ENCODE measurements at places on chromosomes 6 and 20. TPM values are rescaled to one million over a fixed set of nuclear protein-coding genes. Genes with fewer than 3 reads are reported as not detected.

- no peaks in the 10 kb centered on the region for H3K36me3 ChIP-seq
- DNase-seq = no peak
- no peak overlapping the region for H3K27ac ChIP-seq
- peaks cover under 1% of the 10 kb centered on the region for H3K4me1 ChIP-seq
Observed at GRCh38 chr6:9020001-9020400, 584.7 kb upstream of the SLC35B3 start.

GRCh38 chr6:15493437-15494168 lies 169.2 kb downstream of the DTNBP1 start:
- peaks cover 8% of the 10 kb centered on the region for H3K36me3 ChIP-seq
- no peak overlapping the region for H3K4me3 ChIP-seq
- peaks cover 27% of the 10 kb centered on the region for H3K4me1 ChIP-seq

- H3K27ac ChIP-seq = no peak overlapping the region
- H3K36me3 ChIP-seq = no peaks in the 10 kb centered on the region
- H3K4me1 ChIP-seq = peaks cover 21% of the 10 kb centered on the region
Observed at GRCh38 chr6:41283600-41283999, 2.9 kb downstream of the TREM1 start.

GRCh38 chr6:706146-706545 lies 13.2 kb upstream of the EXOC2 start:
- H3K4me1 ChIP-seq = peaks cover 6% of the 10 kb centered on the region
- H3K36me3 ChIP-seq = no peaks in the 10 kb centered on the region
- H3K27me3 ChIP-seq = peaks cover 6% of the 10 kb centered on the region
- no peak overlapping the region for H3K4me3 ChIP-seq
- DNase-seq = no peak

DNA sequence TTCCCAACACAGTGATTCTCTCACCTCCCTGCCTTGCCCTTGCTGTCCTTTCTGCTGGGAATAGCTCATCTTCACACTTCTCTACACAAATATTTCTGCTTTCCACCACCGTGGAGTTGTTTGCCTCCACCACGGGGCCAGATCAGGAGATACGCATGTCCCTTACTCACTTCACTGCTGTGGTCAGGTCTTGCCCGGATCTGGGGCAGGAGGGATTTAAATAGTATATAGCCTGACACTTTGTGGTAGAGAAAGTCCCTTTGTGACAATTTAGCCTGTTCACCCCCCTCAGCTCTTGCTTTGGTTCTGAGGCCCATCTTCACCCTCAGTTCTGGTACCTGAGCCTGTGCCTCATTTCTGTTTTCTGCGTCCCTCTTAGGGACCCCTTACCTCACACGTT lies 92.6 kb upstream of the PREP start:
- no peak overlapping the region for H3K27ac ChIP-seq
- no peaks in the 10 kb centered on the region for H3K36me3 ChIP-seq
- H3K4me1 ChIP-seq = no peaks in the 10 kb centered on the region
- DNase-seq = no peak
- H3K27me3 ChIP-seq = no peaks in the 10 kb centered on the region

DNA sequence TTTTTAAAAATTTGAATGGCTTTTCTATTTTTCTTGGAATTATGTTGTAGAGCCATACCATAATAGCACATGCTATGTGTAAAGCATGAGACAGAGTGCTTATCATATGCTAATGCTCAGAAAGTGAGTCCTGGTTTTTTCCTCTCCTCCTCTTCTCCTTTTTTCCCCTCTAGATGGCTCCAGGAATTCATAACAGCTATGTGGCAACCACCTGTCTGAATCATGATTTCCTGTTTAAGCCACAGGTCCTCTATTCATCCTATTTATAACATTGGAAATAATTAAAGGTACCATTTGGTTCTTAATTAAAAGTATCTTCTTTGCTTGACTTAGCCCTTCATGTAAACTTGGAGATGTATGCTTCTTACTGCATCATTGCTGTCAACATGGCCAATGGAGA lies 260.0 kb upstream of the MAP3K7 start:
- peaks cover 2% of the 10 kb centered on the region for H3K27me3 ChIP-seq
- no peak overlapping the region for H3K27ac ChIP-seq
- no peaks in the 10 kb centered on the region for H3K4me1 ChIP-seq
- H3K4me3 ChIP-seq = no peak overlapping the region

DNA sequence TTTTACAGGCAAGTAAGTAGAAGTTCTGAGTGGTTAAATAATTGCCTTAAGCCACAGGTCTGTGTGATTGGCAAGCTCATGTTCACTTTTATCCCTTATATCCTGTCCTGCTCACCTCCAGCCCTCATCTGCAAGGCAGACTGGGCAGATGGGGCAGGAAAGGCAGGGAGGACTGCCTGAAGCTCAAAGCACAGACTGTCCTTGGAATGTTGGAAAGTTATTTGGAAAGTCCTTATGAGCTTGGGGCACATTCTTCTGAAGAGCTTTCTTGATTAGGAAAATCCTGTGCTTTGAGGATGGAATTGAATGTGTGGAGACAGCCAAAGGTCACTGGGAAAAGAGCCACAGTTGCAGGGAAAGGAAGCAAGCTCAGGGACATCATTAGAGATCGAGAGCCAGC lies 48.9 kb upstream of the STK35 start:
- H3K4me3 ChIP-seq = no peak overlapping the region
- H3K36me3 ChIP-seq = peaks cover 3% of the 10 kb centered on the region
- DNase-seq = no peak
- H3K4me1 ChIP-seq = no peaks in the 10 kb centered on the region

- no peaks in the 10 kb centered on the region for H3K27me3 ChIP-seq
- peak; percentile 74 for DNase-seq
- H3K36me3 ChIP-seq = no peaks in the 10 kb centered on the region
- peaks cover 21% of the 10 kb centered on the region for H3K4me1 ChIP-seq
- H3K4me3 ChIP-seq = peak within 1 kb of the TSS; percentile 83
Observed at GRCh38 chr6:46170357-46171289, at the start of gene ENPP5. Gene ENPP5 (minus strand): TSS chr6:46170980. CDS start chr6:46168262, 2,718 bp downstream.

GRCh38 chr6:6784514-6785162 lies 196.1 kb downstream of the LY86 start:
- H3K4me3 ChIP-seq = no peak overlapping the region
- H3K36me3 ChIP-seq = no peaks in the 10 kb centered on the region
- H3K4me1 ChIP-seq = no peaks in the 10 kb centered on the region

GRCh38 chr6:8441452-8441851 lies 6.1 kb upstream of the SLC35B3 start:
- no peak for DNase-seq
- H3K36me3 ChIP-seq = peaks cover 2% of the 10 kb centered on the region
- peaks cover 4% of the 10 kb centered on the region for H3K4me1 ChIP-seq
- H3K27ac ChIP-seq = no peak overlapping the region

- H3K36me3 ChIP-seq = no peaks in the 10 kb centered on the region
- no peak overlapping the region for H3K4me3 ChIP-seq
- no peaks in the 10 kb centered on the region for H3K4me1 ChIP-seq
- no peak overlapping the region for H3K27ac ChIP-seq
Observed at GRCh38 chr6:152648105-152648504, 10.9 kb upstream of the SYNE1 start.

GRCh38 chr6:118558464-118559217 lies 10.5 kb downstream of the PLN start:
- peak; percentile 18 for DNase-seq
- peaks cover 23% of the 10 kb centered on the region for H3K36me3 ChIP-seq
- H3K4me1 ChIP-seq = peaks cover 51% of the 10 kb centered on the region
- H3K27me3 ChIP-seq = no peaks in the 10 kb centered on the region
- peak overlapping the region; percentile 98 for H3K27ac ChIP-seq

- peaks cover 3% of the 10 kb centered on the region for H3K36me3 ChIP-seq
- H3K27ac ChIP-seq = no peak overlapping the region
- no peak for DNase-seq
- H3K4me3 ChIP-seq = no peak overlapping the region
- no peaks in the 10 kb centered on the region for H3K4me1 ChIP-seq
Observed at GRCh38 chr6:28176373-28176772, 34.7 kb downstream of the ZKSCAN8 start.

DNA sequence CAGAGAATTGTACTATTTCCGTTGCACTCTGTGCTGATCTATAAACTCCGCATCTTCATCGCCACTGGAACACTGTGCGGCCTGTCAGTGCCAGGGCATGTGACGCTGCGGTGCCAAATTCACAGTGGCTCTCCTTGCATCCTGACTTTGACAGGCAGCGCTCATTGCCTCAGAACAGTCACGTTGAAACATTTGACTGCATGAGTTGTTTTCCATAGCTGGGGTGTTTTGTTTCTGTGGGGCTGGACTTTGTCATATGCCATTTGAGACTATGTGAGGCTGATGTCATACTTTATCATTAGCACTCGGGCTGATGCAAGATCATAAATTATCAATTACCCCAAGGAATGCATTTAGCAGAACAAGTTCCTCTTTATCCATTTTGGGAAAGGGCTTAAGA lies 32.7 kb downstream of the CFAP61 start:
- H3K27ac ChIP-seq = no peak overlapping the region
- peaks cover 9% of the 10 kb centered on the region for H3K4me1 ChIP-seq
- DNase-seq = no peak
- no peaks in the 10 kb centered on the region for H3K36me3 ChIP-seq
- no peak overlapping the region for H3K4me3 ChIP-seq

DNA sequence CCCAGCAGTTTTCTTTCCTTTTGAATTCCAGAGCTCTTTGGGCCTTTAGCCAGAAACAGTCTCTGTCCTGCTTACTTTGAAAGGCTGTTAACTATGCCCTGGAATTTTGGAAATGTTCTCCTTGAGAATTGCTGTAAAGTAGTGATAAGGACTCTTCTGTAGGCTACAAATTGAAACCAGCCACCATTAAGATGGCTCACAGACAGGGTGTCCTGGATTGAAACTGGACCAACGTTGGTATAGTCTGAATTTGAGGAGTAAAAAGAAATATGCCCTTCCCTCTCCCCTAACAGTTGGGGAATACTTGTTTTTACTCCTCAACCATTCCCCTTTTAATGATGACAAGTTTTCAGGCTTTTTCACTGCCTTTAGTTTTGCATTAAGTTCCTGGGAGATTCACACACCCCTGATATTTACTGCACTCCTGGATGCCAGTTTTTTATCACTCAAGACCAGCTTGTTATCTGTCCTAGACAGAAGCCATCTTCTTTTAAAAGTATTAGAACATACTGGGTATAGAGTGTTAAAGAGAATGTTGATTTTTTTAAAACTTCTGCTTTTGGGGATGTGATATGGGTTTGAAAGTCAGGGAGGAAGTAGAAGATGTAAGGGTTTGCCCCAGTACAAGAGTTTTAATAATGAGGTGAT lies 21.9 kb downstream of the TOP1 start:
- peaks cover 100% of the 10 kb centered on the region for H3K4me1 ChIP-seq
- no peaks in the 10 kb centered on the region for H3K36me3 ChIP-seq
- peak overlapping the region; percentile 66 for H3K27ac ChIP-seq

GRCh38 chr6:75235271-75235670 lies 8.3 kb downstream of the COX7A2 start:
- H3K27ac ChIP-seq = no peak overlapping the region
- H3K4me1 ChIP-seq = peaks cover 8% of the 10 kb centered on the region

GRCh38 chr20:63714858-63715257 lies 7.0 kb downstream of the ZGPAT start:
- peaks cover 91% of the 10 kb centered on the region for H3K36me3 ChIP-seq
- no peak overlapping the region for H3K4me3 ChIP-seq
- peaks cover 64% of the 10 kb centered on the region for H3K4me1 ChIP-seq

DNA sequence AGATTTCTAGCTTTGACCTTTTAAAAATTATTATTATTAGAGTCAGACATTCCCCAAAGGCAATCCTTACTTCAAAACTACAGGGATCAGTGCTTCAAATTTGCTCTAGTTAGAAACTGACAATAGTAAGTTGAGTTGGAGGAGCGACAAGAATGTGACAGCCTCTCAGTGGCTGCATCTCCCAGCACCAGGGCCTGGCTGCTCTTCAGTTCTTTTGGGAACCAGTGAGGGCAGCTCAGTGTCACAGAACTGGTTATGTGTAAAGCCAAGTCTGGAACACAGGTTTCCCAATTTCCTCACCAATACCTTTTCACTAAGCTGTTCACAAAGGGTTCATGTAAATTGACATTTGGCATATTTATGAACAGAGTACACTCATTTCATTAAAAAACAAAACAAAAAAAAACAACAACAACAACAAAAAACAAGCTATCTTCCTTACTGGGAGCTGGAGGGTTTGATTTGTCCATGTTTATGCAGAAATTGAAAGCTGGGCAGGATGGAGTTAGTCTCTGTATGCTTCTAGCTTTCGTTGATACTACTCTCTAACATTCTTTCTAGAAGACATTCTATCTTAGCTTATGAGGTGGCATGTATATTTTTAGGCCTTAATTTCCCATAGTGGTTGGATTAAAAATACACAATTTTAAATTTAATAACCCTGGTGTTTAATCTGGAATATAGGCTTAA lies 95.0 kb downstream of the SAMD5 start:
- no peak for DNase-seq
- no peaks in the 10 kb centered on the region for H3K4me1 ChIP-seq
- peaks cover 5% of the 10 kb centered on the region for H3K27me3 ChIP-seq
- H3K27ac ChIP-seq = no peak overlapping the region

DNA sequence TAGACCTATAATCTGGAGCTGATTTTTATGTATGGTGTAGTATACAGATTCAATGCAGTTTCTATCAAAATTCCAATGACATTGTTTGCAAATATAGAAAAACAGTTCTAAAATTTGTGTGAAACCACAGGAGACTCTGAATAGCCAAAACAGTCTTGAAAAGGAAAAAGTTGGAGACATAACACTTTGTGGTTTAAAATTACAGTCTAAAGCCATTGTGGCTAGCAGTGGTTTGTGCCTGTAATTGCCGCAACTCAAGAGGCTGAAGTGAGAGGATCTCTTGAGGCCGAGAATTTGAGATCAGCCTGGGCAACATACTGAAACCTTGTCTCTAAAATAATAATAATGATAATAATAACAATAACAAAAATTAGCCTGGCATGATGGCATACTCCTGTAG lies 213.7 kb downstream of the CDKAL1 start:
- H3K4me1 ChIP-seq = peaks cover 6% of the 10 kb centered on the region
- H3K27ac ChIP-seq = no peak overlapping the region
- DNase-seq = no peak
- H3K4me3 ChIP-seq = no peak overlapping the region
- no peaks in the 10 kb centered on the region for H3K27me3 ChIP-seq

- no peaks in the 10 kb centered on the region for H3K27me3 ChIP-seq
- H3K27ac ChIP-seq = peak overlapping the region; percentile 35
- no peaks in the 10 kb centered on the region for H3K36me3 ChIP-seq
- H3K4me3 ChIP-seq = no peak overlapping the region
- H3K4me1 ChIP-seq = peaks cover 16% of the 10 kb centered on the region
Observed at GRCh38 chr6:38269461-38270172, 370.1 kb downstream of the BTBD9 start.

The SLC13A3 gene
- 0.31 TPM for total RNA-seq

The HLA-DOA gene
- total RNA-seq = 50.7 TPM

The PI16 gene
- total RNA-seq = 0.65 TPM

The JAG1 gene
- 0.18 TPM for total RNA-seq

The PPARD gene
- total RNA-seq = 50.6 TPM

The ADGRB3 gene
- total RNA-seq = not detected

The IYD gene
- not detected for total RNA-seq

The PACRG gene
- total RNA-seq = 0.55 TPM

The SLC17A2 gene
- not detected for total RNA-seq

The NR2E1 gene
- not detected for total RNA-seq

Data from naive thymus-derived CD8-positive, alpha-beta T cell (primary cell).